Right hindlimb (tissue), 1 donor: ENCODE measurements at places on chromosomes 13 and 19.

- no peak for DNase-seq
These were observed 1.1 kb downstream of the CRTC1 start for GRCh38 chr19:18684642-18684993.

DNA sequence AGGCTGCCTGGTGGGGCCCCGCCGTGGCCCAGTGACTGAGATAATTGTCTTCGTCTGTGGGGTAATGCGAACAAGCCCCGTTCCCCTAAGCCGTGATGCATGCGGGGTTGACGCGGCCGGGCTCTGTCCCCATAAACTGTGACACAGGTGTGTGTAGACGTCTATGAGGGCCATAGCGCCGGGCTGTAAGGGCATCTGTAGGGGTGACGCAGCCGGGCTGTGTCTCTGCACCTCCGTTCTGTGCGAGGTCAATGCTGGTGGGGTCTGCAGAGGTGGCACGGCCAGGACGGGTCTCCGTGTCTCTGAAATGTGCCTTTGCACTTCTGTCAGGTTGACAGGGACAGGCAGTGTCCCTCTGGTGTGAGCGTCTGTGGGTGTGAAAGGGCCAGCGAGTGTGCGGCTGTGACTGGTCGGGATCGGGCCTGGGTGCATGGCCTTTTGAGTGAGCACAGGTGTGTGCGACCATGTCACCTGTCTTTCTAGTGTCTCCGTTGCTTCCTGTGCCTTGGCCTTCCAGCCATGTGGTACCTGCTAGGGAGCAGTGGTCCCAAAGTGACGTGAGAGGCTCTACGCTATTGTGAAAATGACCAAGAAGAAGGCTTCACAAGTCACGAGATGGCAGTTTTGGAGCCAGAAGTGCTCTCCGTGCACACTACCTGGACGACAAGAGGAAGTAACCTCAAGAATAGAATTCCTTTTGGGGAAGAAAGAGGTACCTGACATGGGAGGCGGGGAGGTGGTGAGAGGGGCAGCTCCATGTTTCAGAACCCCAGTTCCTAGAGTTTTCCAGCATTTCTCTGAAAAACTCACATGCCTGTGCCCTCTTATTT is 16.4 kb upstream of the ZNF331 start:
- DNase-seq, result no peak

GRCh38 chr13:111186305-111186935 is 71.3 kb downstream of the ARHGEF7 start:
- no peak for DNase-seq

GRCh38 chr19:45428384-45429231 is 4.9 kb upstream of the ERCC1 start:
- peak; percentile 72 for DNase-seq

DNA sequence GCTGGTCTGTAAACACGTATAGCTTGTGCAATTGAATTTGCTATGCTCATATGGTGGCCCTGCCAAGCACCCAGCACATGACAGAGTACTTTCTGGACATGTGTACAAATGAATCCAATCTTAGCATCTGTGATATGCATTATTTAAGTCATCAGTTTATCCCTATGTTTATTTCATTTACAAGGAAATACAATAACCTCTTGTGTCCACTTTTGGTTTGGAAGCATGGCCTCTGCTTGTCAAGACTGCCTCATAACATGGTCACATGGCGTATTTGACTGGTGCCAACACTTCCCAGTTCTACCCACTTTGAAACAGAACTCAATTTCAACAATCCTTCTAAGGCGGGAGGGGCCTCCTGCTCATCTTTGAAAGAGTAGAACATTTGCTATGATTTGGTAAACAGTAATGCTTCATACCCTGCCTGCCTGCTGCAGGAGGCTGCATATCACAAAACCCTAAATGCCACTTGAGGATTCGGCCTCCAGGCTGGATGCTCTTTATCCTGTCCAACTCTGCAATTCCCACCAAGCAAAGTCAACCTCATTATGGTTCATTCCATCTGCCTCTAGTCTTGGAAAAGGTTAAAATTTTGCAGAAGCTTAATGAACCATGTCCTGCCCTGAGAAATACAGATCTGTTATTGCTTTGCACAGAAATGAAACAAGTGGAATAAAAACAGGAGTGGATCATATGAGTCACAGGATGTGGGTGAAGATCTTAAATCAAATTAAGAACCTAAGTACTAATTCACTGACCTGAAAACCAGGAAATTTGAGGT is 151.3 kb downstream of the CYSLTR2 start:
- no peak for DNase-seq

DNA sequence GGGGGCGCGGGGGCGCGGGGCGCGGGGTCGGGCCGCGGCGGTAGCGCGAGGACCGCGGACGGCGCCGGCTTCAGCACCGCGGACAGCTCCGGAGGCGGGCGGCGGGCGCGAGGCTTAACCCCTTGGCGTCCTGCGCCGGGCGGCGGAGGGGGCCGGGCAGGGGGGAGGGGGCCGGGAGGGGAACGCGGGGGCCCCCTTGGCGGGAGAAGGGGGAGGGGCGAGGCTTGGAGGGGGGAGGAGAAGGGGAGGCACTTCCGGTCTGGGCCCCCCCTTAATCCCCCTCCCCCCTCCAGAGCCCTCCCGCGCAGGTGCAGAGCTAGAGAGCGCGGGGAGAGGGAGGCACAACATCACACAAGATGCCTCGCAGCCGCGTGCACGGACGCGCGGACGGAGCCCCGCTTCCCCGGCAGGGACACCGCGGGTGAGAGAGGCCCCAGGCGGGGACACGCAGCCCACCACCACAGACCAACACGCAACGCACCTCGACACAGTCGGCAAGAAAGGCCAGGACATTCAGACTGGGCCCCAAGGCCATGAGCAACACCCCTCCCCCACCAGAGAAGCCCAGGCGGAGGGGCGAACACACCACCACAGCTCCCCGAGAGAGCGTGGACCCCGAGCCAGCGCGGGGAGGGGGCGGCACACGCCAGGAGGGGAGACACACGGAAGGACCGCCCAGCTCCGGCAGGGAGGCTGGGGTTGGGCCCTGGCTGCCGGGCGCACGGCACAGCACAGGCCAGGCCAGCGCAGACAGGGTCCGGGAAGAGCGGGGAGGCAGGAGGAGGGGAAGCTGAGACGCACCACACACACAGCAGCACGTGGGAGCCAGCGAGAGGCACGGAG is 24.1 kb downstream of the SHANK1 start:
- DNase-seq, result peak; percentile 44

- peak; percentile 45 for DNase-seq
These were observed 11.5 kb upstream of the SUPT20H start for GRCh38 chr13:37070956-37071355.

- DNase-seq, result no peak
These were observed 273.8 kb downstream of the SLITRK6 start for GRCh38 chr13:85525411-85525810.

DNA sequence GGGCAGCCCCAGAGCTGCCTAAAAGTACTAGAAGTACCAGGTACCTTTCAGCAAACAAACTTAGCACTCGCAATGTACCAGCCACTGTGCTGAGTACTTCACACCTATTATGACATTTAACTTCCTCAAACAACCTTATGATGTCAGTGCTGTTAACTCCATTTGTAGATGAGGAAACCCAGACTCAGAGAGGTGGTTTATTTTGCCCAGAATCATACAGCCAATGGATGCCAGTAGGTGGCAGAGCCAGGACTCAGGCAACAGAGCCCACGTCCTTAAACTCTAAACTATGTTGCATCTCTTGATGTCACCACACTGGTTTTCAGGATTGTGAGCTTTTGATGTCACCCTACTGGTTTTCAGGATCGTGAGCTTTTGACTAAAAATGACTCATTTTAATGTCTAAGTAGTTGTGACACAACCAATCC is 78.9 kb downstream of the FLT1 start:
- DNase-seq, result no peak

DNA sequence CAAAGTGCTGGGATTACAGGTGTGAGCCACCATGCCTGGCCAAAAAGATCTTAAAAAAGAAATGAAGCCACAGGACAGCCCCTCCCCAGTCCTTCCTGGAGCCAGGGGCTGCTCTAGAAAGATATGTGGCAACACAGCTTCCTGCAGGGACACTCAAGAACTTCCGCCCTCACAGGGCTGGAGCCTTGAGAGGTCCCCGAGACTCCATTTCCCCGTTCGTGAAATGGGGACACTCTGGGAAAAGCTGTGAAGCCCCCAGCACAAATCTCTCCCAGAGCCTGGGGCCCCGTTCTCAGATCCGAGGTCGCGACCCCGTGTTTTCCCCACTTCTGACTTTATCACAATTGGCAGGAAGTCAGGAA is 2.5 kb upstream of the GPX4 start:
- no peak for DNase-seq

- no peak for DNase-seq
These were observed 18.2 kb upstream of the ZNF543 start for GRCh38 chr19:57302020-57302465.

DNA sequence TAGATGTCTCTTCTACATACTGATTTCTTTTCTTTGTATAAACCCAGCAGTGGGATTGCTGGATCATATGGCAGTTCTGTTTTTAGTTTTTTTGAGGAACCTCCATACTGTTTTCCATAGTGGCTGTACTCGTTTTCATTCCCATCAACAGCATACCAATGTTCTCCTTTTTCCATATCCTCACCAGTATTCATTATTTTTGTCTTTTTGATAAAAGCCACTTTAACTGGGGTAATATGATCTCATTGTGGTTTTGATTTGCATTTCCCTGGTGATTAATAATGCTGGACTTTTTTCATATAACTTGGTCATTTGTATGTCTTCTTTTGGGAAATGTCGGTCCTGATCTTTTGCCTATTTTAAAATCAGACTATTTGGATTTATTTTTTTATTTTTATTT is 108.5 kb downstream of the PAN3 start:
- DNase-seq, result no peak

- DNase-seq, result no peak
These were observed 106.1 kb downstream of the STARD13 start for GRCh38 chr13:33179463-33179862.

- DNase-seq, result no peak
These were observed 112.6 kb upstream of the DACH1 start for GRCh38 chr13:71979616-71980015.

GRCh38 chr19:58093071-58093470 is 5.0 kb downstream of the ZSCAN18 start:
- no peak for DNase-seq

DNA sequence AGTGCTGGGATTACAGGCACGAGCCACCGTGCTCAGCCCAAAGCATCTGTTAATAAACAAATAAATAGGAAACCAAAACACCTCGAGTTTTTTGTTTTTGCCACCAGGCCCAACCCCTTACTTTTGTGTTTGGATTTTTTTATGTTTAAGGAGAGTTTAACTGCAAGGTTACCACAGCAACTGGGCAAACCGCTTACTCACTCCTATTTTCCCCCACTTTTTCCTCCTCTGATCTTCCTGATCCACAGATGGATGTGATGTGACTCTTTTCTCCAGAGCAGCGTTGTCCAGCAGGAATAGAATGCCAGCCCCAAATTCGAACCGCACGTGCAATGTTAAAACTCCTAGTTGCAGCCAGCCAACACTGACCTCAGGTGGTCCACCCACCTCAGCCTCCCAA is 2.1 kb upstream of the PNMA8B start:
- no peak for DNase-seq

GRCh38 chr13:44739539-44739938 is 163.4 kb upstream of the TSC22D1 start:
- DNase-seq, result no peak

DNA sequence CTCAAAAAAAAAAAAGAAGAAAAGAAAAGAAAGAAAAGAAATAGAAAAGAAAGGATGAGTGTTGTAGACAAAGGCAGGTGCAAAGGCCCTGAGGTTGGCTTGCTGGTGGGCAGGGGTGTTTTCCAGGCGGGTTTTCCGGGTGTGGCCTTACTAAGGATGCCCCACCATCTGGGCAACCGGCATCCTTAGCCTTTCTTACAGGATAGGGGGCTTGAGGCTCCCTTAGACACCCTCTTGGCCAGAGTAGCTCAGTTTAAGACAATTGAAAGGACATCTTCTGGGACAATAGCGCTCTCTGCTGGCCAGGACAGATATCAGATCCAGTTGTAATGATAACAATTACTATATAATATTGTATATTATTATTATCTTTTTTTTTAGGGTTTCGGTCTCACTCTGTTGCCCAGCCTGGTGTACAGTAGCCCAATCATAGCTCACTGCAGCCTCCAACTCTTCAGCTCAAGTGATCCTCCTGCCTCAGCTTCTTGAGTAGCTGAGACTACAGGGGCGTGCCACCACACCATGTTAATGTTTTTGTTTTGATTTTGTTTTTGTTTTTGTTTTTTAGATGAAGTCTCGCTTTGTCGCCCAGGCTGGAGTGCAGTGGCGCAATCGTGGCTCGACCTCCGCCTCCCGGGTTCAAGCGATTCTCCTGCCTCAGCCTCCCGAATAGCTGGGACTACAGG is 1.4 kb upstream of the QTRT1 start:
- no peak for DNase-seq

GRCh38 chr13:56352901-56353300 is 787.8 kb upstream of the PRR20A start:
- no peak for DNase-seq

GRCh38 chr19:6864325-6864940 is 22.9 kb upstream of the ADGRE1 start:
- DNase-seq, result no peak

- DNase-seq, result no peak
These were observed 6.8 kb downstream of the BICRA start for GRCh38 chr19:47615714-47616113.

DNA sequence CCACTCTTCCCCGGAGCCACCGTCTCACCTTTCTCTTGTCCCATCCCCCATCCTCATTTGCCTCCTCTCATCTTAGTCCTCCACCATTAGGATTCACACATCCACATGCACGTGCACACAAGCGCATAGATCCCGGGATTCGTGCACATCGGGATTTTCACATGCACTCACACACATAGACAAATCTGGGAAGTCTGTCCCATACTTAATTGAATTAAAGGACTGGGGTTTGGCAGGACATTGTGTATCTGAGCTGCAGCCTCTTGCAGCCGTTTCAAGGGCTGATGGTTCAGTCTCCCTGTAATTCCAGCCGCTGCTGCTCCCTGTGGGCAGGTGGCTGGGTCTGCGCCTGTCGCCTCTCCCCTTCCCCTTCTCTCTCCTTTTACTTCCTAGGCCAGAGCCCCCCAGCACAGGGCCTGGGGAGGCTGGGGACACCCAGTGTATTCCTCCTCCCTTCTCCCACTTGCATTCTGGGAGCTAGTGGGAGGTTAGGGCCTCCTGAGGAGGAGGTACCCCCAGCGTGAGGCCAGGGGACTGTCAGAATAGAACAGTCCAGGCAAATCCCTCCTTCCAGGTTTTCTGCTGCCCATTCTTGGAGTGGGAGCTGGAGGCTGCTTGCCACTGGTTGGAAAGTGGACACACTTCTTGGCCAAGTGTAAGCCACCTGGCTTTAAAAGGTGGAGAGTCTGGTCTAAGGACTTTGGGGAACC is 43.6 kb downstream of the LYL1 start:
- DNase-seq, result peak; percentile 76

DNA sequence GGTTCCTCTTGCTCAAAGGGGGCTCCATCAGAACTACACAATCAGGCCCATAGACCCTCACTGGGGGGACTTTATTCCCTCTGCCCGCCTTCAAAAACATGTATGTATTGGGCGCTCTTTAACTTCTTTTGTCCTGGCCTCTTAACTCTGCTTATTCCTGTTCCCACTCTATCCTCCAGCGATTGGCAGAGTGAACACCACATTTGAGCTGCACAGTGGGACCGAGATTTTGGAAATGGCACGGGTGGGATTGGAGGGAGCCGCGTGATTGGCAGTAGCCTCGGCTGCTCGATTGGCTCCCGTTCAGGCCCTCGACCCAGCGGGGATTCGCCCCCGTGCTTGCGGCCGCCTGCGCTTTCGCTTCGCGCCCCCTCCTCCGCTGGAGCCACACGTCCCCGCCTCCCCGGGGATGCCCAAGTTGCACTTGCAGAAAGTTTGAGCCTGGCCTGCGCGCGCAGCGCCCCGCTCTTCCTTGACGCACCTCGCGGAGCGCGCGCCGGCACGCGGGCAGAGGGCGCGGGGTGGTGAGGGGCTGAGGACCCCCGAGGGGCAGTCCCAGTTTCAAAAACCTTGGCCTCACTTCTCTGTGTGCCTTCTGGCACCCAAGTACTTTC is at the start of gene ZIC5:
ZIC5 (minus strand) TSS at position 192 of the 614 bp plus-strand sequence; CDS start at position 28, 164 bp downstream.
- peak; percentile 22 for DNase-seq
